ENCODE measurements at places on chromosomes 11 and 22.

DNA sequence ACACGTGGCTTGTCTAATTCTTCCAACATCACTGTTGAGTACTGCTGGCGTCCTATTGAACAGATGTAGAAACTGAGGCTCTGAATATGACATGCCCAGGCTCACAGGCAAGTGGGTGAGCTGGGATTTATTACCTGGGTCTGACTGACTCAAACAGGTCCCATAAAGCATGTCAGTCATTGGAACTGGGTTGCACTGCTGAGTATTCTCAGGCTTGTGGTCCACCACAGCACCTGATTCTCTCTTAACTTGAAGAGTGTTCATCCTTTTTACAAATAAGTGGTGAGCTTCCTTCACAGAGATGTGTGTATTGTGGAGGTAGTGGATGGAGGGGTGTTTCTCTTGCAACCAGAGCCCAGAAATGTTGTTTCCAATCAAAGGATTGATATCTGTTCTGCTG lies 44.5 kb downstream of the SC5D start:
- DNase-seq, result no peak

- DNase-seq, result peak; percentile 87
Measured at GRCh38 chr11:130448416-130449309, at the start of gene ADAMTS15. TSS of gene ADAMTS15 (plus strand) at chr11:130448645. CDS start at chr11:130448974, 329 bp downstream.

DNA sequence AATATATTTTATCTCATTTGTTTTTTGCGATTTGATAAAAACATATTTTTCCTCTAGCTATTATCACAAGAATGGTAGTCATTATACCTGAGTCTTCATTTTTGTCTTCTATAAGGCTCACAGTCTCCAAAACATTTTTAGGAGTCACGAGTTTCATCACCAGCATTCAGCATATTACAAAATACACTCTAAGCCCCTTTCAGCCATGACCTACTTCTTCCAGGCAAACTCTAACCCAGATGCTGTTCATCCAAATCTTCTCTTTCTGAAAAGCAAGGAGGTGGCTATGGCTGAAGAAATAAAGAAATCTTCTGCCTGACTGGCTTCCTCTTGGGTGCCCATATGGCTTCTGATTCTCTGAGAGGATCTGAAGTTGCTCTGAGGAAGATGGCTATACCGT lies 35.7 kb upstream of the USP47 start:
- no peak for DNase-seq

GRCh38 chr22:36964106-36964505 lies 50.7 kb downstream of the CSF2RB start:
- no peak for DNase-seq

GRCh38 chr11:21323617-21324016 lies 654.2 kb downstream of the NELL1 start:
- DNase-seq, result no peak

- no peak for DNase-seq
Measured at GRCh38 chr11:66278363-66279091, 552 bp downstream of the CNIH2 start.

DNA sequence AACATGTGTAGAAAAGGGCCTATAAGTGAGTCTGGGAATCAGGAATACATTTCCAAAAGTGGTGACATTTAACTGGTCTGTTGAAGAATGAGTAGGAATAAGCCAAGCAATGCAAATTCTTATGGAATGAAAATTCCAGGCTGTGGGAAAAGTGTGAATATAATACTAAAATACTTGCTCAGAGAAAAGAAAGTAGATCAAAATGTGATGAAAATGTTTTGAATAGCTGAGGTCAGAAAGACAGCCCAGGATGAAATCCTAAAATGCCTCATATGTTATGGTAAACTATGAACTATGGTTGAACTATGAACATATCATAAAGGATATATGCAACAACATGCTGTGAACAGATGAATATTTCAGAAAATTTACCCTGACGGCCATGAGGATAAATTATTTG lies 688.3 kb upstream of the FAT3 start:
- DNase-seq, result no peak

- no peak for DNase-seq
Measured at GRCh38 chr22:20091690-20092476, 11.8 kb downstream of the DGCR8 start.

DNA sequence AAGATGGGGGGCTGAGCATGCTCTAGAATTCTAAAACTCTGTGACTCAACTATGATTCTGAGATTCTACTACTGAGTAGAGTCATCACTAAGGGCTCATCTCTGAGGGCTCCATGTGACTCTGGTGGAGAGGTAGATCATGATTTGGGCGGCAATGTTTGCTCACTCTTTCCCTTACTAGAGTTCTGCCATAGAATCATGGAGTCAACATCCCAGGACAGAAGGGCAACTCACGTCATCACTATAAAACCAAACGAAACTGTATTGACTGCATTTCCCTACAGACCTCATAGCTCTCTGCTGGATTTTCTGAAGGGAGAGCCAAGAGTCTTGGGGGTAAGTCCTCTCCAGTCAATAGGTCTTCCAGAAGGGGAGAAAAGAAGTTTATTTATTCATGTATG lies at the start of gene MS4A14:
MS4A14 (plus strand) TSS at position 78 of the 400 bp plus-strand sequence; CDS start at position 198, 120 bp downstream.
- no peak for DNase-seq

Data from amniotic stem cell (primary cell).